ENCODE measurements at places on chromosomes 3 and 15. TPM values are rescaled to one million over a fixed set of nuclear protein-coding genes. Genes with fewer than 3 reads are reported as not detected.

DNA sequence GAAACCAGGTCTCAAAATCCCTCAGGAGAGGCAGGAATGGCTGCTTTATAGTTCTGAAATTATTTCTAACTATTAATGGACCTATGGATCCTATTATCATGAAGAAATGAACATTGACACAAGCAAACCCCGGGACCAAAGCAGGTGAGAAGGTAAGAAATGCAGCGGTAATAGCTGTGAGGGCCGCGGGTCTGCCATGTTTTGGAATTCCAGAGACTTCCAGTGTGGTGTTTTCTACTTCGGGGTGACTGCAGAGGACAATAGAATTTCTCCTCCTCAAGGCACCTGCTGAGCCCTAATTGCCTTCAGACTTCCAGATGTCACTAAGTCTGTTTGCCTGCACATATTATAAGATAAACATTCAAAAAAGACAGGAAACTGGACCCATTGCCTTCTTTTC lies 437.4 kb downstream of the GABRG3 start:
- DNase-seq, result no peak

Gene CD80
- not detected for total RNA-seq

Gene UBA7
- 19.7 TPM for total RNA-seq

DNA sequence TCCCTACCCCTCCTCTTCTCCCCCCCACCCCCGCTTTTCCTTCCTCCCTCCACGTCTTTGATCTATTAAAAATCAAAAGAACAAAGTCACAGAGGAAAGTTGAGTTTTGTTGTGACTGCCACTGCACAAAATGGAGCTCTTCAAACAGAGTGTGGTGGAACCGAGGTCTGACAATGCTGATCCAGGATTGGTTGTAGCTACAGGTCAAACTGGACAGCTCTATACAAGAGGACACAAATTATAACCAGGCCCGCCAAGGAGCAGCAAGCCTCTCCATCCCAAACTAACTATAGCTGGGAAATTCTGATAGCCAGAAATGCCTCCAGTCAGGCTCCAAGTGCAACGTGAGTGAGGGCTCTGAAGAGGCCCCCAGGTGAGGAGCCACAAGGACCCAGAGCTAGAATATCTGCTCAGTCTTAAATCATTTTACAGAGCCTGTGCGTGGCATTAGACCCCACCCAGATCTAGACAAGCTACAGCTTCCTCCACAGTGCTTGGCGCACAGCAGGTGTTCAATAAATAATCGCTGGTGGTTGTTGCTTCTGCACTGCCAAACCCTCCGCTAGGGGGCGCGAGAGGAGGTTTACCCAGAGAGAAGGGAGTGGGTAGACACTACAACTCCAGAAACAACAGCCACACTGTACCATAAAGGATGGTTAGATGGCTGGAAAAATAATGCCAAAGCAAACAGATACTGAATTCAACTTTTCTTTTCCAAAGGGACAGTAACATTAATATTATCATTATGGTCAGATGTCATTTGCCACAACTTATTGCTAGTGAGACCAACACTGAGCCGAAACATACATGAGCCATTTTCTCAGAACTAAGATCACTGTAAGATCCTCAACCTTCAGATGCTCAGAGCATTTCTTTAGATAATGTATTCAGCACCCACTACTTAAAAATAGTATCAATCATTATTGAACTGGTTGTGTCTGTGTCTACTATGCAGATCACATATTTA lies 44.6 kb downstream of the ZIC4 start:
- DNase-seq, result no peak

Gene CADPS
- 11.3 TPM for total RNA-seq

DNA sequence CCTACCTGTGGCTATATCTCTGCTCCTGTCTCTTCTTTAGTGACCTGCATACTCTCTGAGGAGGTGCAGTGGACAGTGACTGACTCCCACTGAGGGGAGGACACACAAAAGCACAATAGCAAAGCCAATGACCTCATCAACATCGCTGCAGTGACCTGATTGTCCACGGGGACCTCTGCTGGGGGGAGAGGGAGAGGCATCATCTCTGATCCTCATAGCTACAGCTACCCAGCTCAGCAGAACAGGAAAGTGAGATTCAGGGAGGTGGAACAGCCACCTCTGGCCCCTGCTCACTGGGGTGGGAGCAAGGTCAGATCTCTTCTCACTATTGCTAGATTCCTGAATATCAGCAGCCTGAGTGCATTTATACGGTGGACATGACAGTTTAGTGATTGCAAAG lies 179.2 kb downstream of the ATP10A start:
- no peak for DNase-seq

Gene FAM162A
- 144 TPM for total RNA-seq

- no peak for DNase-seq
These were observed 298.6 kb upstream of the ZNF717 start for GRCh38 chr3:76083992-76084391.

DNA sequence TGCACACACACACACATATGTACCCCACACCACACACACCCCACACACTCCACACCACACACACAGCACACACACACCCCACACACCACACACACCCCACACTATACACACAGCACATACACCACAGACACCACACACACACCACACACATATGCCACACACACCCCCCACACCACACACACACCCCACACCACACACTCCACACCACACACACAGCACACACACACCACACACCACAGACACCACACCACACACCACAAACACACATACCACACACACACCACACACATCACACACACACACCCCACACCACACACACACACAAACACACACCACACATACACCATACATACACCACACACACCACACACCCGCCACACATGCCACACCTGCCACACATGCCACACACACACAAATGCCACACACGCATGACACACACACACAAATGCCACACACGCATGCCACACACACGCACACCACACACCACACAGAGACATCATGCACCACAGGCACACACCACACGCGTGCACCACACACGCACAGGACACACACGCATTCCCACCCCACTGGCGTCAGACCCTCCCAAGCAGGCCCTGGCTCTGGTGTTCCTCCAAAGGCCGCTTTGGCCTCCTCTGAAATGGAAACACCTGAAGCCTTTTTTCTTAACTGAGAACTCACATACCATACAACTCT lies 15.7 kb downstream of the CHST13 start:
- peak; percentile 12 for DNase-seq
